ENCODE measurements at places on chromosomes 11 and 22.

DNA sequence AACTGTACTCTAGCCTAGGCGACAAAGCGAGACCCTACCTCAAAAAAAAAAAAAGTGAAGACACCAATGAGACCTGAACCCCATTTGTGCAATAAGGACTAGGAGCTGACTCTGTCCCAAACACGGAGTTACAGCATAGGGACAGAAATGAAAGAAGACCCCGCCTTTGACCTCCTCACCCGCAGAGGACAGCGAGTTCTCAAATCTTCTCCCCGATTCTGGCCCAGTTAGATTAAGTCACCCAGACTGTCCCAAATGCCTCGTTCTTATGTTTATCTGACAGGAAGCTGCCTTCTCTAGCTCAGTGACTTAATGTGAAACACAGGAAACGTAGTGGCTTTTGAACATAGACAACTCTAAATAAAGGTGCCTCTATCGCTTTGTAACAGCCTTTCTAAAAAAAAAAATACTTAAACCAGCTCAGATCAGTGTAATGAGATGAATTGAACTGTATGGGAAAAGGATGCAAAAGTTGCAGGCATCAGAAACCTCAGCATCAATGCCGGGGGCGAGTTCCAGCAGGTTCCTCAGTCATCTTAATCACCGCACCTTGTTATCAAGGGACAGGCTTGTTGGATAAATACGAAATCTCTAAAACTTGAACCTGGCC, 10.6 kb downstream of the MYH9 start:
- no peak for DNase-seq

DNA sequence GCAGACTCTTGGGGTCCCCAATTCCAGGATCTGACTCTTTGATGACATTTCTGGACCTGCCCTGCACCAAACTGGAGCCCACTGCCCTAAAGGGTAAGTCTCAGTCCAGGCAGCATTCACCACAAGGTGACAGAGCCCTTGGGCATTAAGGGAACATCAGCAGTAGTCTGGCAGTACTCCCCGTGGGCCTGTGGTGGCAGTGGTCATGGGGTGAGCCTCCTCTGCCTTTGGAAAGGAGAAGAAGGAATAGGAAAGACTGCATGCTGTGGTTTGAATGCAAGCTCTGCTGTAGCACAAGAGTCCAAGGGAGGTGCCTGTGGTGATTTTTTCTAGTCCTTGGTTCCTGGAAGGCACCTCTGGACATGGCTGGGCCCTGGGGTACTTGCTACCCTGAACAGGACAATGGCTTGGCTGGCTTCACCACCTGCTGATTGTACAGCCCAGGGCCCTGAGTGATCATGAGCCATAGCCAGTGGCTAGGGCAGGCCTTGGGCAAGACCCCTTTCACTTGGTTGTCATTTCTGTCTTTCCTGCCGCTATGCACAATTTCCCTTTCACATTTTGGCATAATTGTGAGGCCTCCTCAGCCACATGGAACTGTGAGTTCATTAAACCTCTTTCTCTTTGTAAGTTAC, 160.7 kb upstream of the GRIA4 start:
- DNase-seq: no peak

DNA sequence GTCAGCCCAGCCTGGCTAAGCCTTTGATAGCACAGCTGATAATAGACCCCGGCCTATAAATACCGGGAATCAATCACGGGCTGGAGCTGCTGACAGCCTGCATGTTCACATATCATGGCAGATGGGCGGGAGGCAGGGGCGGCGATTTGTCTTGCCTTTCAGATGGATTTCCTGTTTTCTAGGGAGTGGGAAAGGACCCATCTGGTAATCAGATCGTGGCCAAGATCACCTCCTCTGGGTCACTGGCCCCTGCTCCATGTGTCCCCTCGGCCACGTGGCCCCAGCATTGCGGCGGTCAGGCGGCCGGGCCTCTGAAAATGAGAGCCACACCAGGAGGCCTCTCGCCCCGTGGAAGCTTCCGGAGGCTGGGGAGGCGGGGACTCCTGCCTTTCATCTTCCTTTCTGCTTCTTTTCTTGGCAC, 36.6 kb downstream of the SMIM38 start:
- DNase-seq: no peak

GRCh38 chr22:49917974-49918910, at the start of the genes ALG12 and CRELD2:
Gene ALG12, minus strand, starts transcription at chr22:49918438. Its CDS starts 4,673 bp downstream, at chr22:49913765.
Gene CRELD2, plus strand, starts transcription at chr22:49918634. Its CDS starts 136 bp downstream, at chr22:49918770.
- peak; percentile 99 for DNase-seq

- no peak for DNase-seq
Measured at GRCh38 chr11:32059686-32060462, 31.0 kb upstream of the RCN1 start.

GRCh38 chr11:116786966-116787365, 857 bp downstream of the ZPR1 start:
- no peak for DNase-seq

DNA sequence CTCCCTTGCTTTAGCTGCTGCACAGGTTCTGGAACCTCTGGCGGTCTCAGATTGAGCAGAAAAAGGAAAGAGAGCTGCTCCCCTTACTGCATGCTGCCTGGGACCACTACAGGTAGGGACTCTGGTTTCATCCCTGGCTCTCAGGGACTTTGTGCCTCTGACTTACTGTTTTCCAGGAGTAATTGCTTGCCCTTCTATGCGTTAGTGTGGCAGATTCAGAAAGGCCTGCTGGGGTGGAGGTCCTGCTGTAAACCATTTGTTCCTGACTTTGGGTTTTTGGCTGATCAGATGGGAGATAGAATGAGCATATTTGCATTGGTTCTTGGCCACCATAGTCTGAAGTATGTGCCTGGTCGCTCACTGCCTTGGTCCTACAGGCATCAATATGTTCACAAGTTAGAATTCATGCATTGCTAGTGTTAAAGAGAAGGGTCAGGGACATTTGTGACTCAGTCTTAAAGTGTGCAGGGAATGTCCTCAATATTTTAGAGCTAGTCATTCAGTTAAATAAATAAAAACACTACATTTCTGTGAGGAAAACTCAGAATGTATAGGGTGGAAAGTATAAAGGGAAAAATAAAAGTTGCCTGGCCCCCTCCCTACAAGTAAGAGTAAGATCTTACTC, 78.0 kb downstream of the PISD start:
- DNase-seq: no peak

DNA sequence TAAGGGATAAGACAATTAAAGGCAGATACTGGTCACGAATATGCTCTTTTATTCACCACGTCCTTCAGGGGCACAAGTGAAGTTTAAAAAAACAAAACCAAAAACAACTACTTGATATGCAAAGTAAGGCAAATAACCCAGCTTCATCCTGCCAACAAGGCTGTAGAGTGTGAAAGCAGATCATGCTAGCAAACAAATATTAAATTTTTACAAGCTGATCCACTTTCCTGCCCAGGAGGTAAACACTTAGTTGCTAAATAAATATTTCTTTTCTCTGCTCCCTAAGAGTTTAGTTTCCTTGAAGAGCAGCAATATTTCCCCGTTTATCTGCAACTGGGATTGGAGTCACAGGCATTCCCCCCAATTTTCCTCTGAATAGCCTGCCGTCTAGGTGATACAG, 300.2 kb downstream of the LARGE1 start:
- no peak for DNase-seq

DNA sequence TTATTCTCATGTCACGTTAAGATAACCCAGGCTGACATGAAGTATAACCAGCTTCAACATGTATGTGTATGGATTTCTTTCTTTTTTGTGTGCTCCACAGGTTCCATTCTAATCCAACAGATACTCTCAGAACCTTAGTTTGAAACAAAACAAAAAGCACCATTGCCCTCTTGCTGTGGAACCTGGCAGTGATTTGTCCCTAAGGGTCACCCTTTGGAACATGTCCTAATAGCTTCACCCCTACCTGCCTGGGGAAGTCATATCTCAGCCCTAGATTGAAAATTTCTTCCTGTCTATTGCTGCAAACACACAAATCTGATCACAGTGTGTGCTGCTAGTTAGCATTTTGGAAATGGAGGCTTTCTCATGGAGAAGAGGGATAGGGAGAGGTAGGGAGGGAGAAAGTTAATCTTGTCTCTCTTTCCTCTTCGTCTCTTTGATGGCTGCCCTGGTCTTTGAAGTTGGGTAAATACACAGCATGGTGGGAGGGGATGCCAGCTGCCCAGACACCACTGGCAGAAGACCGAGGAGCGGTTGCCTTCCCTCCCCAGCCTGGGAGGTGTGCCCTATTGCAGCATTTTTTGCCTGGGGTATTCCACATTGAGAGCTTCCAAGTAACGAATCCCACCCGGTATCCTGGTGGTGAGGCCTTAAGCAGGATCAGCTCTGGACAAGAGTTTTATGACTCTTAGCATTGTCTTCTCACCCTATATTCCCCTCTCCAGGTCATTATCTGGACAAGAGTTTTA, 11.6 kb upstream of the CADM1 start:
- DNase-seq: no peak

All from right lobe of liver (tissue), 6 donors.